Activated CD4-positive, alpha-beta T cell treated with anti-CD3 and anti-CD28 coated beads, Interleukin-2, amount 50 U/mL, for 16 hours (primary cell): ENCODE measurements at places on chromosomes 12 and 14.

GRCh38 chr12:38424436-38424835 is 107.9 kb downstream of the ALG10B start:
- DNase-seq, result no peak

DNA sequence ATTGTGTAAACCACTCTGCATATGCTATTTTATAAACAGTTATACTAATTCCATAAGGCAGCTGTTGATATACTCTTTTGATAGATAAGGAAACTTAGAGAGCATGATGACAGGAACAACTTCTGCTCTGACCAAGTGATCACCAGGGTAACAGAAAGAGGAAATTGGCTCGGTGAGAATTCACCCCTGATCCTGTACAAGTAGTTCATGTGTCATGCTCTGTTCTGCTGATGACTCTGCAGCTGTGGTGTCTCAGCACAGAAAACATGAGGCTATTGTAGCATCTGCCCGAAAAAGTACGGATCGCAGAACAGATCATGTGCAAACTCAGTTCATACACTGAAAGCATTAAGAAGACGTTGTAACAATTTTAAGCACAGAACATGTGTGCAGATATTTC is 345.0 kb downstream of the LRIG3 start:
- no peak for DNase-seq

- no peak for DNase-seq
These were observed 186.6 kb upstream of the PLEKHG7 start for GRCh38 chr12:92516277-92516600.

GRCh38 chr12:5335069-5335468 is 96.8 kb upstream of the NTF3 start:
- no peak for DNase-seq

DNA sequence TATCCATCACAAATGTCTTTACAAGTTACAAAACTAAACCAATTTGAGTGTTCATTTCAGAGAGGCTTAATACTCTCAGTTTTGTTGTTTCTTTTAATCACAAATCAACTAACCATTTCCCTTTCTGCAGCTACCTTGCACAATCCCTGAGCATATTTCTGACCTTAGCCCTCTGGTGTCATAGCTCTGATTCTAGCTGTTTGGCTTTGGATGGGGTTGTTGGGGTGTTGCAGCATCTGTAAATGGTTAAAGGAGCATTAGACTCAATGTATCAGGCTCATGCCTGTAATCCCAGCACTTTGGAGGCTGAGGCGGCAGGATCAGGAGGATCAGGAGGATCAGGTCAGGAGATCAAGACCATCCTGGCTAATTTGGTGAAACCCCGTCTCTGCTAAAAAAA is 461.4 kb downstream of the NRXN3 start:
- no peak for DNase-seq

DNA sequence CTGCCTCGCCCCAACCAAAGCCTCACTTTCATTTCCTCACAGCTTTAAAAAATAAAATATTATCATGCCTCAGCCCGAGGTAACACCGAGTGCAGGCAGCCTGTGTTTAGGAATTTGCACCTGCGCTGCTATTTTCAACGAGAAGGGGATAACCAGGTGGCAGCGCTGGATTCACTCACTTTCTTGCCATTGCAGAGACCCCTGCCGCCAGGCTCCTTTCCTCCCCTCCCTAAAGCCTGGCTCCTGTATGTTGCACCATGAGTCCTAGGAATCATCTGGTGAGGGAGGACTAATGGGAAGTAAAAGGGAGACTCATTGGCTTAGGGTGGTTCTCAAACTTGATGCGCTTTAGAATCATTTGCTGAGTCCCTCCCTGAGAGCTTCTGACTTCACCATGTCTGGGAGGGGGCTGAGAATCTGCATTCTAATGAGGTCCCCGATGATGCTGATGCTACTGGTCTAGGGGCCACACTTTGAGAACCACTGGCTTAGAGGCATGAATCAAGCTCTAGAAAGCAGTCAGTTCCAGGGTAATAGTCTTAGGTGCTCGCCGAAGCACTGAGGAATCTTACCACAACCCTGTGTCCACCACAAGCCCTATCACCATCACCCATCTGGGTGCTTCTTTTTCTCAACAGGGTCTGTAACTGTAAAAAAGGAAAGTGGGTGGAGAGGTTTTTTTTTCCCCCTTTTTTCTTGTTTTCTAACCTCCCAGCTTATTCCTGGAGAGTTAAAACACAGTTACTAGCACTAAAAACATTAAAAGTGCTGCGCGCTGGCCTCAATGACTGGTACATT is 83.8 kb downstream of the SLC38A1 start:
- no peak for DNase-seq

DNA sequence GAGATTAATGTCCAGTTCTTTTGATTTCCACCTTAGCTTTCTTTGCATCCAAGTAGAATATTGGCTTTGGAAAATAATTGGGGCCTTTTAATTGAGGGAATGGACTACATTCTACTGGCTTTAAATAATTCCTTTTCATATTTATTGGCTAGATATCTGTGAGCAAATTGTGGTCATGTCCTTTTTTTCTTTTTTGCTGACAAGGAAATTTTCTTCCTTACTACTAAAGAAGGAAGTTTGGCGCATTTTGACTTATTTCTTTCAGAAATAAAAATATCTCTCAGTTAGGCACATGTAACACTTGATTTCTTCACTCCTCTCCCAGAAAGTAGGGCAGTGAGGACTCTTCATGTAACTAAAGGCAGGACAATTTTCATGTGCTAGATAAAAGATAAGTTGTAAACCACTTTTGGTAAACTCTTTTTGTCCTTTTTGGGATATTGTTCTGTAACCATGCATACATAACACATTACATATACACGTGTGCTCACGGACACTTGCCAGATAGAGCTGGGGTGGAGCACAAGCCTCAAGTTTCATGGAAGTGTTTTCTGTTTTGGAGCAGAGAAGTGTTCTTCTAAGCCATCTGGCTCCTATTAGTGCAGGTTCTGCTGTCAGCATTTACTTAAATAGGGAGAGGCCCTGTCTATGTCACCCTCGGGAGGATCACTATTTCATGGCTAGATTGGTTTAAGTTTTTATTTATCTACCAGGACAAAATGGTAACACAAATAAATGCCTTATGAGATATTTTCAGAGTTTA is 85.1 kb upstream of the LRIG3 start:
- no peak for DNase-seq

- DNase-seq, result no peak
These were observed 276.5 kb upstream of the NPAS3 start for GRCh38 chr14:32662211-32662610.

DNA sequence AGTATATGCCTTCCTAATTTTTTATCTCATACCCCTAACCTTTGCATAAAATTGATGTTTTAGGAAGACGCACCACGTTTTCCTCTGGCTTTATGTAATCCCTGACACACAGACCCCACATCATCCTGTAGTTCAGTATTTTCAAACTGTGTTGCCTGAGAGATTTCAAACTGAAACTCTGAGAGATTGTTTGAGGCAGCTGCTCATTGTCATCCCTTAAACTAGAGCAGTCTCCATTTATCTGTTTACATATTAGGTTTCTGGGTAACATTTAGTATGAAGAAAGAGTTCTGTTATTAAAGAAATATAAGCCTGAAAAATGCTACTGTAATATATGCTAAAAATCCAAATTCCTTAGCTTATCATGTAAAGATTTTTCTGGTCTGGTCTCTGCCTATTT is 24.3 kb downstream of the MNAT1 start:
- DNase-seq, result no peak

- DNase-seq, result peak; percentile 32
These were observed 126.7 kb upstream of the CCDC196 start for GRCh38 chr14:66359500-66359899.

GRCh38 chr14:76463105-76463504 is 87.2 kb downstream of the ESRRB start:
- DNase-seq, result no peak

DNA sequence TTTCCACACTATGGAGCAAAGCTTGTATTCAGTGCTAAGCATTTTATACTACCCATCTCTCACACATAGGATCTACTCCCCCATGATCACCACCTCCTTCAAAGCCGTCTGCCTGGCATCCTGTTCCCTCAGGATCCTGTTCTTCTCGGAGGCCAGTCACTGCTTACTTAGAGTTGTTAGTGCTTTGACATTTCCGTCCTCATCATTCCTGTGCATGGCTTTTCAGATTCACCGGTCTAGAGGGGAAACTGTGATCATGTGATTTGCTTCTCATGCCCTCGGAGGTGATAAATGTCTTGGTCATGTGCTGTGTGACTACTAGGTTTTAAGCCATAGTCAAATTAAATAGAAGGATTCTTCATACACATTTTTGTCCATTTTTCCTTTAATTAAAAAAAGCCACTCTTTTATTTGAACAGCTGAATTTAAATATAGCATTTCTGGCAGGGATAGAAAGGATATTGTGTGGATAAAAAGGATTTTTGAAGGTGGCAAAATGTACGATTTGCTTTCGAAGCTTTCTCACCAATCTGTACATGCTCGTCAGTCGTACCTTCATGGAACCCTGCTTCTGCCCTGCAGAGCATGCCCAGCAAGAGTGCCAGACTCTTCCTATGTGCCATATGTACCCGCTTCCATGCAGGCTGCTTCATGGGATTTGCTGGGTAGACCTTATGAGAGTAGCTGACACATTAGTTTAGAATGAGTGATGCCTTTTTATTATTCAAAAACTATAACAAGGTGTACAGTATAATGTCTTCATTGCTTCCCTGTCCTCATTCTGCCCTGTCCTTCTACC is 53.3 kb downstream of the BMAL2 start:
- DNase-seq, result no peak

DNA sequence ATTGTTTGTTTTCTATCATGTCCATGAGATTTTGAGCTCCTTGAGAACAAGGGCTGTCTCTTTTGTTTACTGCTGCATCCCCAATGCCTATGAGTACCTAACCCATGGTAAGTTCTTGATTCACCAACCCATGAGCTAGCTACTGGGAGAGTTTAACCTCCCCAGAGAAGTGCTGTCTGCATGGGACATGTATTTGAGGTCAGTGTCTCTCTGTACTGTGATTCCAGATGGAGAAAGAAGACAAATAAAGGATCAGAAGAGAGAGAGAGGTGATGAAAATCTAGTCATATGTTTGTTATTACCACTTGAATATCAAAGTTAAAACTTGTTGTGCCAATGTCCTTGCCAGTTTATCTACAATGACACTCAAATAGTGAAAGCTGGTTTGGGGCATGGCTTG is 421.8 kb downstream of the BCAT1 start:
- no peak for DNase-seq

DNA sequence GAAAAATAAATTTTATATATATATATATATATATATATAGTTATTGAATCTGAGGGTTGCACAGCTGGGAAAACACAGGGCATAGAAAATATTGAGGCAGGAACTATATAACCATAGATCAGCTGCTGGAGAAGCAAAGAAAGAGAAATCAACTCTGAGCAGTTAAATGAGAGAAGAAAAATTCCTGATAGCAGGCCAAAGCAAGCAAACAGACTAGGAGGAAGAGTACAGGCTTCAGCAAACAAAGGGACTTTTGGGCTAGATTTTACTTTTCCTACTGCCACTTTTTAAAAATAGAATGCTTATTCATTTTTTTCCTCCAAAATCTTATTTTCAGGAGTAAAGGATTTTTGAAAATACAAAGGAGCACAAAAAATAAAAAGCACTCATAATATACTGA is 216.0 kb upstream of the PRKD1 start:
- DNase-seq, result no peak

DNA sequence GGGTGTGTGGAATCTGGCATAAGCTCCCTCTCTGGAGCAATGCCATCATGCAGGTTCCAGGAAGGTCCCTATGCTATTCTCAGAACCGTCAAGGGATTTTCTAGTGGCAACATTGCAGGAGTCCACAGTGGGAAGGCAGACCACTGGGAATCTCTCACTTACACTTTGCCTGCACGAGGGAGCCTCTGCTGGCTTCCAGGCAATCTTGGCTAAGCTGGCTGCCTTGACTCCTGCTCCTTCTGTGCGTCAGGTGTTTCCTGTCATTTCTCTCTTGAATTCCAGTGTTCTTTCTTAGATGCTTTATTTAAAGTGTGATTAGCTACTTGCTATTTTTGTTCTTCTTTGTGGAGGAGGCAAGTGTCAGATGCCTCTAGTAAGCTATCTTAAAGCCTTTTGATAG is 414.0 kb upstream of the ATP2B1 start:
- no peak for DNase-seq

DNA sequence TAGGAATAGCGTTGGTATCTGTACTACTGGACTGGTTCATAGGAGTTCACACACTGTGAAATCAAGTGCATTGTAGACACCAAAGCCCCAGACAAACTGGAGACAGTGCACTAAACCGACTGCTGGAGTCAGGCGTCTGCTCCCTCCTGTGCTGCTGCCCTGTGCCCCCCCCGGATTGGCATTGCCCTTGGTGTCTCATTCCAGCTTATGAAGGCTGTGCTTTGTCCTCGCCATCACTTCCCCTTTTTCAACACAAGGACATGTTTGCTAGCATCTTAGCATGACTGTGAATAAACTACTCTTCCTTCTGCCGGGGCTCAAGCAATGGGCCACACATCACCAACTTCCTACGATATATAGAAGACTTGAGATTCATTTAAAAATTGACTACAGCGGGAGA is 84.0 kb downstream of the TMCC3 start:
- DNase-seq, result no peak

GRCh38 chr14:104898870-104899510 is 25.7 kb upstream of the PLD4 start:
- DNase-seq, result no peak

DNA sequence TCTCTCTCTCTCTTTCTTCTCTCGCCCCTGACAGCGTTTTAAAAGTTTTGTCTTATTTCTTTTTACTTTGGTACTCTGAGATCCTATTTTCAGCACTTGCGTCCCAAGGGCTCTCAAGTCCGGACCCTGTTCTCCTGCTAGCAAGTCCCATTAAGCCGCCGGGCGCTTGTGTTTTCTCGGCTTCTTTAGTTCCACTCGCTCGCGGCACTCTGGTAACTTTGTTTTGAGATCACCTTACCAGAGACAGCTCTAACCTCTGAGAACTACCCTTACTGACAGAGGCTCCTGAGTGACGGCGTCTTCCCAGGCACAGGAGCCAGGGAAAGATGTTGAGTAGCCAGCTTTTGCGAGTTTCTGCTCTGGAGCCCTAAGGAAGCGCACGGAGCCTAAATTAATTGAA is 2.7 kb upstream of the MYF5 start:
- no peak for DNase-seq

GRCh38 chr14:62885451-62885850 is 159.8 kb downstream of the KCNH5 start:
- DNase-seq, result no peak
